ENCODE measurements at places on chromosomes 5 and 9.

- no peak for DNase-seq
Observed at GRCh38 chr9:136550439-136551289, 4.8 kb upstream of the NOTCH1 start.

DNA sequence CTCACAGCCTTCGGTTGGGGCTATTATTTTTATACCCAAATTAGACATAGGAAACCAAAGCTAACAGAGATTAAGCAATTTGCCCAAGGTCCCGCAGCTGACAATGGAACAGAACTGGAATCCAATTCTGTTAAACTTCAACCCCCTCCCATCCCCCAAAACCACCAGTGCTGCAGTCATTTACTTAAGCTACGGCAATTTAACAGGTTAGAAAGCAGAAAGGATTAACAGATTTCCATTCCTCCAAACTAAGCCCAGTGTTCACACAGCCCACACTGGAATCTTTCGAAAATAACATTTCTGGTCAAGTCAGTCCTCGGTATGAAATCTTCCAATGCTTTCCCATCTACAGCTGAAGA is 1023.1 kb upstream of the DMAC1 start:
- no peak for DNase-seq

- peak; percentile 8 for DNase-seq
Observed at GRCh38 chr5:44809215-44809955, 638 bp downstream of the MRPS30 start.

DNA sequence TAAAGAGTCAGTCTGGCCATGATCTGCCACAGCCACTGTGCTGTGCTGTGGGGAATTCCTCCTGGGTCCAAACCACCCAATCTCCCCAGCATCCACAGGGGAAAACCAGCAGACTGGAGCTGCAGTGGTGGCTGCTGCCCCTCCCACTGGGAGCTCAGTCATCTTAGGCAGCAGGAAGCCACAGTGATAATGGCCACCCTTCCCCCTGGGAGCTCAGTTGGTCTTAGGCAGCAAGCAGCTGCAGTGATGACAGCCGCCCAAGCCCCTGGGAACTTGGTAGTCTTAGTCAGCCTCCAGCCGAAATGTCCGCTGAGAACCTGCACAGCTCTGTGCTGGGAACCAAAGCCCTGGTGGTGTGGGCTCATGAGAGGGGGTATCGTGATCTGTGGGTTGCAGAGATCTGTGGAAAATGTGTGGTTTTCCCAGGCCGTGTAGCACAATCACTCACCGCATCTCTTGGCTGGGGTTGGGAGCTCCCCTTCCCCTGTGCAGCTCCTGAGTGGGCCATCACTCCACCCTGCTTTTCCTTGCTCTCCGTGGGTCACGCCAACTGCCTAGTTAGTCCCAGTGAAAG is 38.4 kb upstream of the SMIM15 start:
- no peak for DNase-seq

GRCh38 chr9:34493972-34494535 is 28.7 kb downstream of the ENHO start:
- DNase-seq = no peak

DNA sequence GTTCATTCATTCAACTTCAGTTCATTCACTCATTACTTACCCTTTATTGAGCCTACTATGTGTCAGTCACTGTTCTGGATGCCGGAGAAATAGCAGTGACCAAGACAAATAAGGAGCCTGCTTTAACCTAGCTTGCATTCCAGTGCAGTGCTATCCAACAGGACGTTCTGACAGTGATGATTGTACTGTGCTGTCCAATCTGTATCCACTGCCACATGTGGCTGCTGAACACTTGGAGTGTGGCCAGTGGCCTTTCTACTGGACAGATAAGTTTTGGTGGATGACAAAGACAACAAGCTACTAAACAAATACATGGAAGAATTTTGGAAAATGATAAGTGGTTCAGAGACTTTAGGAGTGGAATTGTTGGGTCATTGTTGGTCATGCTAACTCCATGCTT is 33.6 kb downstream of the SUB1 start:
- no peak for DNase-seq

GRCh38 chr9:90517103-90517502 is 125.5 kb downstream of the DIRAS2 start:
- DNase-seq = no peak

DNA sequence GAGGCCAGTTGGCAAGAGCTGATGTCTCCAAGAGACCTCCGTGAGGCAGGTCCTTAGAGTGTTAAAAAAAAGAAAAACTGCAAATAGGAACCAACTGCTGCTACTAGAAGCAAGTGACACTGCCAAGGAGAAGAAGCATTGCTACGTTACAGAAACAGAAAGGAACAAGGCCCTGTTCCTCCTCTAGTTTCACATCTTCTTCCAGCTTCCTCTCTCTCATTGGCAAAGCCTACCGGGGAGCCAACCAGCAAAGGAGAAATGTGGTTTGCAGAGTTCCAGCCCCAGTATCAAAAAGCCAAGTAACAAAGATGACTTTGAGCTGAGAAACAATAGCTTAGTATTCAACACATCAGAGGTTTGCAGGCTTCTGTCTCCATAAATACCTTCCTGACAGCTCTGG is 145.9 kb downstream of the PRELID2 start:
- DNase-seq = no peak

Data from BJ (cell line).